ENCODE measurements at places on chromosomes 12 and 14.

DNA sequence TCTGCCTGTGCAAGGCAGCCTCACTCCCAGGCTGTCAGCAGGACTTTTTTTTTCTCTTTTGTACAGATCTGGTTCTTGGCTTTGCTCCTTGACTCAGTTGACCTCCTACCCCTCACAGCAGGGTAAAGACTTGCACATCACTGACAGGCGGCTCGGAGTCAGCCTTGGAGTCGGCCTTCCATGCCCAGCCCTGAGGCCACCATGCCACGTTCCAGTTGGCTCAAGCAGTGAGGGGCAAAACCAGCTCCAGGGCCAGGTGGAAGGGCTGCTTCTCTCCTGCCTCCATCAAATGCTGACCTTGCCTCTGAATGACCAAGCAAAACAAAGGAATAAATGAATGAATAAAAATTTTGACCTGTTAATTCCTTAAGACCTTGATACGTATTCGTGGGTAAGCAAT is 27.6 kb downstream of the JAG2 start:
- no peak for DNase-seq

DNA sequence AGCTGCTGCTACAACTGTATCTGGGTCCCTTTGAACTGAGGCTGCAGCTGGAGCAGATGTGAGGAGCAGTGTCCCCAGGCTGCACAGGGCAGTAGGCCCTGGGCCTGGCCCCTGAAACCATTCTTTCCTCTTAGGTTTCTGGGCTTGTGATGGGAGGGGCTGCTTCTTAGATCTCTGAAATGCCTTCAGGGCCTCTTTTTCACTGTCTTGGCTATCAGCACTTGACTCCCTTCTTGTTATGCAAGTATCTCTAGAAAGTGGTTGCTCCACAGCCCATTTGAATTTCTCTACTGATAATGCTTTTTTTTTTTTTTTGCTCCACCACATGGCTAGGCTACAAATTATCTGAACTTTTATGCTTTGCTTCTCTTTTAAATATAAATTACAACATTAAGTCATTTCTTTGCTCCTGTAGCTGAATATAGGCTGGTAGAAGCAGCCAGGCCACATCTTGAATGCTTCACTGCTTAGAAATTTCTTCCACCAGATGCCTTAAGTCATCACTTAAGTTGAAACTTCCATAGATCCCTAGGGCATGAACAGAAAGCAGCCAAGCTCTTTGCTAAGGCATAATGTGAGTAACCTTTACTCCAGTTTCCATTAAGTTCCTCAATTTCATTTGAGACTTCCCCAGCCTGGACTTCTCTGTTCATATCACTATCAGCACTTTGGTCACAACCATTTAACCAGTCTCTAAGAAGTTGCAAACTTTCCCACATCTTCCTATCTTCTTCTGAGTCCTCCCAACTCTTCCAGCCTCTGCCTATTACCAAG is 41.1 kb downstream of the ACSM4 start:
- DNase-seq: no peak

GRCh38 chr12:114976372-114976771 is 292.4 kb upstream of the TBX3 start:
- DNase-seq: no peak

DNA sequence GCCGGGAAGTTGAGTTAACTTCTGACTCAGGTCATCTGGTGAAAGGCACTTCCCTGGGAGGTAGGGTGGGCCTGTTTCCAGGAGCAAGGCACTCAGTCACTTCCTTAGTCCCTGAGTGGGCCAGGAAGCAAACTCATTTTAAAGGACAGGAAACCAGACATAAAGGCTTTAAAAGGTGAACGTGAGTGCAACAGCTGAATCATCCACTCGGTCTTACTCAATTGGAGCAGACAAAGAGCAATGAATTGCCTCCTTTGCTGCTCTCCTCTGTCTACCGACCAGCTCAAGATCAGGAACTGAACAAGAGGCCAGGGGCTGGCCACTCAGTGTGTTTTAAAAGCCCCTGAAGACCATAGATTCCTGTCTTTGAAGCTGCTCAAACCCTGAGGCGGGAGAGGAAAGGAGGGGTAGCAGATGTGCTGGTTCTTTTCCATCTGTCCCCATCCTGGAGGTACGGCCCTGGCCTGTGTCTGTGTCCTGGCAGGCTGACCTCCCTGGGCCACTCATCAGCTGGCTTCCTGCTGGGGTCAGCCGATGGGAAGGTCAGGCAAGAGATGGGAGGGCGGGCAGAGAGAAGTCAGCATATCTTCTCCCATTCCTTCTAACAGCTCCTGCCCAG is 148.9 kb downstream of the PPM1H start:
- DNase-seq: peak; percentile 73

DNA sequence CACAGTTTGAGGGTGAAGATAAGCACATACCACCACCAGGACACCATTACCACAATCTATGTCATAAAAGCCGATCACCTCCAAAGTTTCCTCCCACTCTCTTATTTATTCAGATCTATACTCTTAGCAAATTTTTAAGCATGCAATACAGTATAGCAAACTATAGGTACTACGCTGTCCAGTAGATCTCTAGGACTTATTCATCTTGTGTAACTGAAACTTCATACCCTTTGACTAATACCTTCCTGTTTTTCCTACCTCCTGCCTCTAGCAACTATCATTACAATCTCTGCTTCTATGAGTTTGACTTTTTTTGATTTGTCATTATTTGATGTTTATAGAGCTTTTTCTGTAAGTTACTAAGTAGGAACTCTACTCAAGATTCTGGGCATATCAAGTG is 84.5 kb upstream of the MANSC4 start:
- no peak for DNase-seq

- DNase-seq: no peak
Measured at GRCh38 chr12:110361216-110361615, 42.3 kb downstream of the ANAPC7 start.

- no peak for DNase-seq
Measured at GRCh38 chr12:68376901-68377300, 44.7 kb upstream of the MDM1 start.

DNA sequence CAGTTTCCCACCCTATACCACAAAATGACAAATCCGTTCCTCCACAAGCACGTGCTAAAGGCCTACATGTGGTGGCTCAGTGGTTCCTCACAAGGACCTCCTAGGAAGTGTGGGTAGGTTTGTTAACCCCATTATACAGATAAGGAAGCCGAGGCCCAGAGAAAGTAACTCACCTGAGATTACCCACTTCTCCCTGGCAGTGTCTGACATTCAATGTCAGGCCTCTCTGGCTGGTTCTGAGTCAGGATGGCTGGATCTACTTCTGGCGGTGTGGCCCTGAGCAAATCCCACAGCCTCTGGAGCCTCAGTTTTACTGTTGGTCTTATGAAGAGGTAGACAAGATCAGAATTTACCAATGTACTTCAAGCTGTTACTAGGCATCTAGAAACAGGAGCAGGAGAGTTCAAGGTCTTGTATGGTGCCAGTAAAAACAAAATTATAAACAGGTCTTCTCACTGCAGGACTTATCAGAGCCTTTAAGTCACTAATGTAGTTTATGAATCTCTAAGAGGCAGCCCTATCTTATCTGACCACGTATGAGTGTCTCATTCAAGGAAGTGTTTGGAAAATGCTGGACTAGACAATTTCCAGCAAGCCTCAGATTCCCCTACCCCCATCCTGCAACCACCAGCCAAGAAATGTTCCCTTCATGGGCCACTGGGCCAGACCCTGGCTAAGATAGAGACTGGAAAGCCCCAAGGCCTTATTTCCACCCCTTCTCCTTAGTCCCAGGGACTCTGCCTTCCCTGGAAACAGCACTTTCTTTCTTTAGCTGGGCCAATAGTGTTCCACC is 4.2 kb downstream of the HSPB8 start:
- DNase-seq: no peak

DNA sequence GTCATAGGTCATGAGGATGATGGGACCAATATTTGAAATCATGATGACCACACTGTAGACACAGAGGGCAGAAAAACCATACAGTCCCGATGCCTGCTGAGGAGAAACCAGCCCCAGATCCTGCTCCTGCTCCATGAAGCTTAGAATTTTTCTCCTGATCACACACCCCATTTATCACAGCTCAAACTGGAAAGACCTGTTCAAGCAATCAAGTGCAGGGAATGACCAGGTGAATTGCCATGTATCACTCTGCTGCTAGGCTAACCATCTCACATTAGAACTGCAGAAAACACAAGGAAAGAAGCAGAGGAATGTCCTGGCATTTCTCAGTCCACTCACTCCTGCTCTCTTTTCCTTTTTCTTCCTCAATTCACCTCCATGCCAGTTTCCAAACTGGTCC is 18.1 kb downstream of the MANSC1 start:
- DNase-seq: no peak

DNA sequence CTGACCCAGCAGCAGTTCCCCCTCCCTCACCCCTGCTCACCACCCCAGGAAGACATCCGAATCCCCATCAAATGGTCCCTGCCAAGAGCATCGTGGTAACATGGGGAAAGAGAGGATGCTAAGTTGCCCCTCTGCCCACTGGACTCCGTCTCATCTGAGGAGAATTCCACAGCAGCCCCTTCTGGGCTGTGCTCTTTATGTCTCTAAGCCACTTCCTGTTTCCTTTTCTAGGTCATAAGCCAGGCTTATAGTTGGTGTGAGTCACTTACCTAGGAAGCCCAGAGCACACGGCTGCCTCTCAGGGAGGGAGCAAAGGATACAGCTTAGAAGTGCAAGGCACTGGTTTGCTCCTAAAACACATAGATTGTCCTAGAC is 76.0 kb downstream of the VCPKMT start:
- peak; percentile 56 for DNase-seq

- no peak for DNase-seq
Measured at GRCh38 chr12:77064896-77065360, 441 bp downstream of the E2F7 start.

All from astrocyte of the cerebellum (primary cell).